GM20000 (cell line): ENCODE measurements at places on chromosomes 6 and 20.

- DNase-seq: no peak
These were observed 80.1 kb downstream of the RIPOR3 start for GRCh38 chr20:50611128-50611810.

- no peak for DNase-seq
These were observed 1.4 kb downstream of the PDE10A start for GRCh38 chr6:165661664-165662025.

GRCh38 chr6:133995296-133995695 lies 42.3 kb downstream of the TBPL1 start:
- DNase-seq: no peak

GRCh38 chr20:44494681-44495080 lies 19.0 kb downstream of the TTPAL start:
- no peak for DNase-seq

DNA sequence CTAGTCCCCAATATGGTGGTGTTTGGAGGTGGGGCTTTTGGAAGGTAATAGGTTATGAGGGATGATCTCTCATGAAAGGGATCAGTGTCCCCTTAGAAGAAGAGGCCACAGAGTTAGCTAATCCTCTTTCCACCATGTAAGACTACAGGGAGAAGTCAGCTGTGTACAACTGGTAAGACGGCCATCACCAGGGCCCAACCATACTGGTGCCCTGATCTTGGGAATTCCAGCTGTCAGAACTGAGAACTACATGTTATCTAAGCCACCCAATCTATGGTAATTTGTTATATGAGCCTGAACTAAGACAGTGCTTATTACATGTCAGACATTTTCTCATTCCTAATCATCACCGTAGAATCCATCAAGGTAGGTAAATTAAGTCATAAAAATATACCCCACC lies 77.7 kb upstream of the ZNF217 start:
- no peak for DNase-seq

- DNase-seq: no peak
These were observed 7.0 kb downstream of the BPIFB2 start for GRCh38 chr20:33014336-33015113.

DNA sequence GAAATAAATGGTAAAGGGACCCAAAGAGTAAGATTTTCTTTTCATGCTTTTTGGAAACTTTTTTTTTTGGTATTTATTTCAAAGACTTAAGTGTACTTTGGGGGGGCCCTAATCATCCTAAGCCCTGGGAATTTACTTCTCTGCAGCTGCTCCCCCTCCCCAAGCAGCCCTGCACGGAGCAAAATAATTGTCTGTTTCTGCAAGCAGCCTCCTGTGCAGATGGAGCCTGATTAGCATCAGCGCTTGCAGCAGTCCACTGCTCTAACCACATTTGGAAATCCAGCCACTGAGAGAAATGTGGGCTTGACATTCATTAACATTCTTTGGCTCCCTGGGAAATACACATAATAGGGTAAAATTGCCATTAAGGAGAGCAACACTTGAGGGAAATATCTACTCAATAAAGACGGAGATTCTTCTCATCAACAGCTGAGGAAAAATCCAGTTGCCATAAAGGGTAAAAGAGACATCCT lies 309.2 kb upstream of the MAP3K7 start:
- DNase-seq: no peak

DNA sequence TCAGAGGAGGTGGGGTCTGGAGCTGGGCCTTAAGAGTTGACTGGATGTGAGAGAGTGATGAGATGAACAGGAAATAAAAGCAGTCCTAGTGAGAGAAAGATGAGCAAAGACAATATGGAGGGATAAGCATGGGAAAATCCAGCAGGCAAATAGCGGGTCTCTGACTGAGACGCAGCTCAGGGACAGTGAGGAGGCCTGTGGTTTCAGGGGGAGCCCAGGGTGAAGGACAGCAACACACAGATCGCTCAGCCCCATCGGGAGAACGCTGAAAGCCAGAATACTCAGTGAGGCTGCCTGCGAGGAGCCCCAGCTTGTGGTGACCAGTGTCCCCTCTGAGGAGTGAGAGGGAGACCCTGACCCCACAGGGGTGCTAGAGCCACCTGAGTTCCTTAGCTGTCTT lies 16.8 kb upstream of the DCDC2 start:
- DNase-seq: no peak

DNA sequence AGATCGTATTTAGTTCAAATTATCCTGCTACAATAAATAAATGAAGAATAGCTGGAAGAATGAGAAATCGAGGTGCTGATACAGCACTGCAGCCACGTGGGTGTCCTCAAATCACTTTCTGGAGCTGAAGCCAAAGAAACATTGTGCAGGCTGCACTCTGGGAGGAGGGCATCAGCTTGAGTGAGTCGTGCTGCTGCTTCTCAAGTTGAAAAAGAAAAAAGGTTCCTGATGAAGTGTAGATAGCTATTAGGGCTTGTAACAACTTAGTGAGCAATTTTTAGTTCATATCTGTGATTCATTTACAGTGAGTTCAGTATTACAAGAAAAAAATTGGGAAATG lies 40.5 kb downstream of the DSE start:
- no peak for DNase-seq

DNA sequence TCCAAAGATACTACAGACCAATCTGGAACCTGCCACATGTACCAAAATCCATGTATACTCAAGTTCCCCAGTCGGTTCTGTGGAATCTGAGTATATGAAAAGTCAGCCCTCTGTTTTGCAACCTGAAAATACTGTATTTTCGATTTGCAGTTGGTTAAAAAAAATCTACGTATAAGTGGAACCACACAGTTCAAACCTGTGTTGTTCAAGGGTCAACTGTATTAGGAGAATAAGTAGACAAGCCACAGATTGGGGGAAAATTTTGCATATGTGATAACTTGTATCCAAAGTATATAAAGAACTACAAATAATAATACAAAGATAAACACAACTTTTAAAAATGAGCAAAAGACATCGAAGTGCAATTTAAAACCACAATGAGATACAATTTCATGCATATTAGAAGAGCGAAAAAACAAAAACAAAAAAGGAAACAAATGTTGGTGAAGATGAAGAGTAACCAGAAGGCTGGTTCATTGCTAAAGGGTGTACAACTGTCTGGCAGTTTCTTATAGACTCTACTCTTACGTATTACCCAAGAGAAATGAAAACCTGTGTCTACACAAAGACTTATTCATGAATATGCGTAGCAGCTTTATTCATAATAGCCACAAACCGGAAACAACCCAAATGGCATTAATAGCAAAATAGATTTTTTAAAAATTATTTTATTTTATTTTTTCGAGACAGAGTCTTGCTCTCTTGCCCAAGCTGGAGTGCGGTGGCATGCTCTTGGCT lies 180.8 kb downstream of the BCAS1 start:
- DNase-seq: no peak

- no peak for DNase-seq
These were observed 45.3 kb downstream of the RNF24 start for GRCh38 chr20:3970016-3970415.

DNA sequence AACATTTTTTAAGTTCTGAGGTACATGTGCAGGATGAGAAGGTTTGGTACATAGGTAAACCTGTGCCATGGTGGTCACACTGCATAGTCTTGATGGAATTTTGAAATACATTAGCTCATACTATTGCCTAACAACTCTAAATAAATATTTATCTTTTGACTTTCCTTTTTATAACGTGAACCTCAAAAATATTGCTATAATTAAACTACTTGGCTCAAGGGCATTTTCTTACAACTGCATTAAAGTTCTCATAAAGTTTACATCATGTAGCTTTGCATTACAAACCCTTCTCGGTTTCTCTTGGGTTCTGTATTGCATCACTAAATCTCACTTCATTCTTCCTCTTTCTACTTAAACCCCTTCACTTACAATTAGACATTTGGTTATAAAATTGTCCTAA lies 636.0 kb upstream of the PTCHD4 start:
- no peak for DNase-seq

DNA sequence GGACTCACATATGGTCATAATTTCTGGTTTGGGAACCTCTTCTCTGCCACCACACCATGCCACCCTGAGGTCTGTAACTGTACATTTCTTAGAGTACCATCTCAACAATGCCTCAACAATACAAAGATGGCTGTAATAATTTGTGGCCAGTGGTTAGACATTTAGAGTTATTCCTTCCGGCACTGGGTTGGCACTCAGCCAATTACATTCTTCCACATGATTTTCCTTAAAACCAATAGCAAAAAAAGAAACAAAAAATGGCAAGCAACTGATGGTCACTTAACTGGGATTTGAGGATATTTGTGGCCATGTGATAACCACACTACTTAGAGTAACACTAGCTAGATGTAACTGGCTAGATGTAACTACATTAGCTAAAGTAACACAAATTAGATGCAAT lies 79.9 kb downstream of the SEL1L2 start:
- no peak for DNase-seq

- no peak for DNase-seq
These were observed 63.3 kb downstream of the PSMB1 start for GRCh38 chr6:170489836-170490235.

GRCh38 chr6:14312587-14312986 lies 195.0 kb downstream of the CD83 start:
- peak; percentile 15 for DNase-seq

DNA sequence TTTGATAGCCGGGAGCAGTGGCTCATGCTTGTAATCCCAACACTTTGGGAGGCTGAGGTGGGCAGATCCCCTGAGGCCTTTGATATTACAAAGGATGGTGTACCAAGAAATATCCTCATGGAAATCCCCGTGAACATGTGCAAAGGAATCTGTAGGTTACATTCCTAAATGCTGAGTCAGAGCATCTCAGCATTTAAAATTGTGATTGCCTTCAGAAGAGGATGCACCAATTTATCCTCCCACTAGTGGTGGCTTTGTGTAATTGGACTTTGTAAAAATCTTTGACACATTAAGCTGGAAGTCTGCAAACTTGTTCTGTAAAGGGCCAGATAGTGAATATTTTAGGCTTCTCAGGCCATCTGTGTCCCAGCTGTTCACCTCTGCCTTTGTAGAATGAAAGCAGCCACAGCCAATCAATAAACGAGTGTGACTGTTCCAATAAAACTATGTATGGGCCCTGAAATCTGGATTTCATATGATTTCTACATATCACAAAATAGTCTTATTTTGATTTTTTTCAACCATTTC lies 11.8 kb downstream of the TMEM14B start:
- peak; percentile 18 for DNase-seq

DNA sequence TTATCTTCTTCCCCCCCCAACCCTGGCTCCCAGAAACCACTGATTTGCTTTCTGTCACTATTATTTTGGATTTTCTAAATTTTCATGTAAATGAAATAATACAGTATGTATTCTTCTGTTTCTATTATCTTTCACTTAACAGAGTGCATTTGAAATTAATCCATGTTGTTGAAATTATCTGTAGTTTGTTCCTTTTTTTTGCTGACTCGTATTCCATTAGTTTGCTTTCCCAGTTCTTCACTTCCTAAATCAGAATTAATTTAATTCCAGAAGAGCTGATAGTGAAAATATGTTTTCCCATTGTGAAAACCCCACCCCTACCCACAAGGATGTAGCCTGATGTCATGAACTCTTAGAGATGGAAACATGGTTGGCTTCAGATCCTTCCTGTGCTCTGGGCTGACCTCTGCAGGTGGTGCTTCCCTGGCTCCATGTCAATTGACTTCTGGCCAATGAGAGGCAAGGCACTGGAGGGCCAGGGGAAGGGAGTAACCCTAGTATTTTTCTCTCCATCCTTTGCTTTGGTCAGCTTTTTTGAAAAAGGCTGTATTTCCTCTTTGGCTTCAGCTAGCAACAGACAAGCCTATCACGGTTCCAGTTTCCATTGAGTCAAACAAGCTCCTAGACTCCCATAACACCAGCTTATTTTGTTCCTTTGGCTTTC lies 244.4 kb upstream of the HSF2 start:
- no peak for DNase-seq

GRCh38 chr6:119979862-119980261 lies 630.3 kb upstream of the MAN1A1 start:
- no peak for DNase-seq

GRCh38 chr20:47774131-47774777 lies 11.0 kb downstream of the SULF2 start:
- DNase-seq: no peak

DNA sequence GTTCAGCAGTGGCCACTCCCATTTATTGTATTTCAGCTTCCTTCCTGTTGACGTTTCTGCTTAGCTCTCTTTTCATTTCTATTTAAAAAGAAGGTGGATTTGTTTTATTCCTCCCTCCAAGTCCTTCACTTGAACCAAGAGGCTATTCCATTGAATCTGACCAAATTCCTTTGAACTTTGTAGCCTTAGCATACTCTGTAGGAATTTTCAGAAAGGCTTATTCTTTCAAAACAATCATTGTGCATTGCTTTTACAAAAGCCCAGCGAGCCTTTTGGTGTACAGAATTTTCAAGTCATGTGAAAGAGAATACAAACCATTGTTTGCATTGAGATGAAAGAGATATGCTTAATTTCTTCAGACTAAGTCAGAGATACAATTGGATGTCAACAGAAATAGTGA lies 151.0 kb upstream of the INSM1 start:
- DNase-seq: no peak

DNA sequence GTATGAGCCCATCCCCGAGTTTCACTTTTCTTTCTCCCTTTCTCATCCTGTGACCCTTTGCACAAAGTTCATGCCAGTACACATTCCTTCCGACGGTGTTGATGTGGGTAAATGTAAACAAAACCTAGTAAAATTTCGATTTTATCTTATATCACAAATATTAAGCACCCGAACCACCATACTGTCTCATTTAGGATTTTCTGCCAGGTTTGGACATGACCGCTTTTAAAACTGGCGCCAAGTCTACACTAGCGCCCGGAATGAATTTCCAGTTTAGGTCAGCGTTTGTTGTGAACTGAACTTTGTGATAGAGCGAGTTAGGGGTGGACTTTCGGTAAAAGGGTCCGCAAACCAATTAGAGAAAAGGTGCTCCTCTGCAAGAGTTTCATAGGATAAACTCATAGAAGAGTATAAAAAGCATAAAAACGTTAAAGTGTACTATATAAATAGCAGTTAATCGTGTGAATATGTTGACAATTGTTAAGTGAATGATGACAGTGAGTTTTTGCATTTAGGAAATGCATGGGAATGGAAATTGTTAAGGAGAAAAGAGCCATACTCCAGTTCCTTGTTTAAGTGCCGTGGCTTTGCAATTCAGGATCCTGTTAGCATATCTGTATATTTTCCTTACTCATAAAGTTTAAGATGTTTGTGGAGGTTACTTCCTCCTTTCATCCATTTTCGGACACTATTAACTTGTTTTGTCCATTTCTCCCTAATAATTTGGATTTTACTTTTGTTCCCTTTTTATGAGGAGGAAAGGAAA lies 937 bp downstream of the AKAP7 start:
- DNase-seq: no peak

- no peak for DNase-seq
These were observed 42.6 kb upstream of the SUPT3H start for GRCh38 chr6:45420083-45420908.

DNA sequence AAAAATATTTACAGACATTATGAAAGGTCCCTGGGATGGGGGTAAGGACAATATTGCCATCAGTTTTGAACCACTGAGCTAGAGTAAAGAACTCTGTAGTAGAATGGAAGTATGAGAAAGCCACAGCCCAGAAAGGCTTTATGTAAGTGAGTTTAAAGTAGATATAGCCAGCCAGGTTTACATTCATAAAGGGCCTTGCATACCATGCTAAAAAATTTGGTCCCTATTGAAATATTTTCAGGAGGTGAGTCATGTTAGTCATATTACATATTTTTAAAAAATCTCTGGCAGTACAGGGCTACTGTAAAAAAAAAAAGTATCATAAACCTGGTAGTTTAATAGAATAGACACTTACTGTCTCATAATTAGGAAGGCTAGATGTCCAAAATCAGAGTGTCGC lies 3.5 kb downstream of the ZKSCAN8 start:
- DNase-seq: no peak

- DNase-seq: no peak
These were observed 599.4 kb upstream of the CITED2 start for GRCh38 chr6:139973669-139974344.
